ENCODE measurements at places on chromosomes 16 and 17.

DNA sequence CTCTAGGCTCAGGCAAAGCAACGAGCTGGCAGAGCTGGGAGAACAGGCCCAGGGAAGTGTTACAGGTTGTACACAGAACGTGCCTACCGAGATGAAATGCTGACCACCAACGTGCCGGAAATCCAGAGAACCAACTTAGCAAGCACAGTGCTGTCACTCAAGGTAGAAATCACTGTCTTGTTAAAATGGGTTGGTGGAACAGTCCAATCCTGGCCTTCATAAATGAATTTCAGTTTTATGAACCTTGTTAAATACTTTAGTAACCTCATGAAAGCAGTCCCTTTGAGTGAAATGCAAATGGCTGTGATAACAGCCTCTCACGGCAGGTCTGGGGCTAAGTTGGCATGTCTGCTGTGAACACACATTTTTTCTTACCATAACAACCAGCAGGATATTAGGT, 29.0 kb downstream of the ETV4 start:
- no peak for DNase-seq

- DNase-seq, result no peak
Observed at GRCh38 chr16:48158296-48158695, 2.5 kb upstream of the ABCC12 start.

- no peak for DNase-seq
Observed at GRCh38 chr17:38980490-38981217, 13.5 kb upstream of the FBXO47 start.

DNA sequence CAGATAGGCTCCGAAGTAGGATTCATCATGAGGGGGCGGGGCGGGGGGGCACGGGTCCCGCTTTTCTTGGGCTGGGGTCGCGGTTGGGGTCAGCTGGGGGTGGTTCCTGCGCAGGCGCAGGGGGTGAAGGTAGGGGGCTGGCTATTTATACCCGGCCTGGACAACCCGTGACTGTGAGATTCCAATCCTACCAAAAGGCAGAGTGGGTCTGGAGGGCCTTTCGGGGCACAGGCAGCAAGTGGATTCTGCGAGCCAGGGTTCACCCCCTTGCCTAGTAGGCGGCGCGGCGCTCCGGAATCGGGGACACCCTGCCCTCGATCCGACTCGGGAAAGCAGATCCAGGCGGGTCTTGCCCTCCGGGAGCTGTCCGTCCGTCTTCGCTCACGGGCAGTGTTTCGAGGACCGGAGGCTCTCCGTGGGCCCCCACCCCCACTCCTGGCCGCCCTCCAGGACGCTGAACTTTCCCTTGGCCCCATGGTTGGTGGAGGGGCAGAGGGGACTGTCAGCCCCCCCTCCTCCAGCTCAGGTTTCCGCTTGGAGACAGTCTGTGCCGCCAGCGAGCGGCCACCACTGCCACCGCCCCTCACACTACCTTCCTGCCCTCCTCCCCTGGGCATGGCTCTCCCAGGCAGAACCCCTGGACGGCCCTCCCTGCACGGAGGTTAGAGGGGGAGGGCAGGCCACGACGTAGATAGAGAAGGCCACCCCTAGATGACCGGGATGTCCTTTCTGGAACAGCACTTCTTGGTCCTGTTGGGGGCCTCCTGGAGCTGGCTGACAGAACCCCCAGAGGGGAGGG, 634 bp downstream of the SLC2A4 start:
- DNase-seq, result no peak

GRCh38 chr17:22268214-22268911, 576.0 kb downstream of the KCNJ18 start:
- DNase-seq, result no peak

DNA sequence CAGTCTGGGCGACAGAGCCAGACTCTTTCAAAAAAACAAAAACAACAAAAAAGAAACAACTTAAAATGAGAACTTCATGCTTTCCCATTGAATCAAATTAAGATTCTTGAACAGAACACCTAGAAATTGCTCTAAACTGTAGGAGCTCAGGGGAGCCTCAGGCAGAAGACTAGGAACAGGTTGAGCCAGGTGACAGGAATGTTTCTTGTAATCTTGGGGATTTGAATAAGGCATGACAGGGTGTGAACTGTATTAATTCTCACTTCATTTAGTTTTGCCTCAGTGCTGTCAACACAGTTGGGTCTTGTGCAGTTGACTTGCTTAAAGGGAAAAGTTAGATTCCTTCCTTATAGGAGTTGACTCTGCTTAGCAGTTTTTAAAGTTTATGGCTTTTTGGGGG, 27.8 kb downstream of the SOCS7 start:
- no peak for DNase-seq

- DNase-seq, result no peak
Observed at GRCh38 chr17:11241611-11242226, 706 bp downstream of the SHISA6 start.

DNA sequence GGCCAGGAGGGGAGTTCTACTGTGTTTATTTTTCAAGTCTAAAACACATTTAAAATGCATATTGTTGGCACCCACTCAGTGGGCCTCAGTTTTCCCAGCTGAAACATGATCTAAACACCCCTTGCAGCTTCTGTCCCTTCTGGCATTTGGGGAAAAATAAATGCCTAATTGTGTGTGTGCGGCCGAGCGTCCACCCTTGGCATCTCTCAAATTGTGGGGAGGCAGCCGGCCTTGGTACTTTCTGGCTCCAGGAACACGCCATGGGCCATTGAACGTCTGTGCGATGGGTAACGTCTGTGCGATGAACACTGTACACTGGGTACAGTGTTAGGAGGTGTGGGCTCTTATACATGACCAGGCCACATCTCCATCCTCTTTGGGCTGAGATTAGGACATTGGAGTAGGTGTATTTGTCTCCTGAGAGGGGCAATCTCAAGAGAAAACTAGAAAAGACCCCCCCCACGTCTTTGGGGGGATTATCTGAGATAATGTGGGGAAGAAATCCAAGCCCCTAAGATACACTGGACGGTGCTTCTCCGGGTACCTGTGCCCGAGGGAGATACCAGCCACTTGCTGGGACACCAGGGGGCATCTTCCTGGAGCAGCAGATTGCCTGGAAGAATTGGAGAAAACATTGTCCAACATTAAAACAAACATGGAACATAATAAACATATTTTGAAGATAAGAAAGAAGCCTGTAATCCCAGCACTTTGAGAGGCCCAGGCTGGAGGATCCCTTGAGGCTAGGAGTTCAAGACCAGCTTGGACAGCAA, 54.9 kb downstream of the RAB11FIP4 start:
- DNase-seq, result peak; percentile 24

- peak; percentile 60 for DNase-seq
Observed at GRCh38 chr17:37483311-37484039, 6.2 kb upstream of the DUSP14 start.

DNA sequence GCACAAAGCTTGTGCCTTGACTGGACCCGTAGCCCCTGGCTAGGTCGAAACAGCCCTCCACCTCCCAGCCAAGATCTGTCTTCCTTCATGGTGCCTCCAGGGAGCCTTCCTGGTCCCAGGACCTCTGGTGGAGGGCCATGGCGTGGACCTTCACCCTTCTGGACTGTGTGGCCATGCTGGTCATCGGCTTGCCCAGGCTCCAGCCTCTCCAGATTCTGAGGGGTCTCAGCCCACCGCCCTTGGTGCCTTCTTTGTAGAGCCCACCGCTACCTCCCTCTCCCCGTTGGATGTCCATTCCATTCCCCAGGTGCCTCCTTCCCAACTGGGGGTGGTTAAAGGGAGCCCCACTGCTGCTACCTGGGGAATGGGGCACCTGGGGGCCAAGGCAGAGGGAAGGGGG, 3.5 kb downstream of the CTRL start:
- DNase-seq, result no peak

DNA sequence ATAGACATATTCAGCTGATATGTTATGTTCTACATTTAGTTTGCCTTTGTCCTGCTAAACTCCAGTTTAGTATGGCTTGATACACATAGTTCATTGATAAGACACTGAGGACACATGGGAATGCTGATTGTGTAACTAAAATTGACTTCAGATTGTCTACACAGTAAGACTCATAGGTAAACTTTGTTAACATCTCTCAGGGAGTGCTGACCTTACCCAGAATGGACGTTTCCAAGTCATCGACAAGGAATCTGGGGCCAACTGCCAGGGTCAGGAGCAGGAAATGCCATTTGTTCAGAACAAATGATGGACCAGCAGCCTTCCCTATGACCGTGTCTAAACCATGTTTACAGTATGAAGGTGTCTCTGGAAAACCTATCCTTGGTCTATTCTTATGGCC, 58.7 kb downstream of the DYNLRB2 start:
- no peak for DNase-seq

DNA sequence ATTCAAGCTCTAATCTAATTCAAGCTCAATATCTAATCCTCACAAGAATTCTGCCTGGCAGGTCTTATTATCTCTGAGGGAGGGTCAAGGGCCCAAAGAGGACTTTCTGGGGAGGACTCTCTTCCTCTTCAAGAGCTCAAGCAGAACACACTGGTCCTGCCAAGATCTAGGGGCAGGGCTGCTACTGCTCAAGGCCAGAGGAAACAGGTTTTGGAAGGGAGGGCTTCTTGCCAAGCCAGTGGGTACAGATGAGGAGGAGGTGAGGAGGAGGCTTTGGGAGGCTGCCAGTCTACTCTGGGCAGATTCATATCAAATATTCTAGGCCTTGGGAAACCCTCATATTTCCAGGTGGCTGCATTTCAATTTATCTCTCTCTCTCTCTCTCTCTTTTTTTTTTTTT, 51.8 kb upstream of the IL34 start:
- DNase-seq, result no peak

- no peak for DNase-seq
Observed at GRCh38 chr16:71387045-71387871, 28.7 kb downstream of the CALB2 start.

DNA sequence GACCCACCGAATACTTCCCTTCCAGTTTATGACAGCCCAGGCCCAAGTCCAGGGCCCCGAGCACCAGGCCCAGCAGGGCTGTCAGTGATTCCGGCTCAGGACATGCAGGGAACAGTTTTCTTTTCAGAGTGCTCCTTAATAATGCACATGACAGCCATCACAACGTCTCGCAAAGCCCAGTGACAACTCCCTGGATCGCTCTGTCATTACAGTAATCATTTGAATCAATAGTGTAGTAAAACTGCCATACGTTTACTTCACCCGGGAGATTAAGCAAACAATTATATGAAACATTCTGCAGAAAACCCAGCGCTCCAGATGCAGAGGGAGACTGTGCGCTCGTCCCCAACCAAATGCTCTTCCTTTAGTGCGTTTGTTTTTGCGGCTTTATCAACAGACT, 162.6 kb upstream of the CDH13 start:
- DNase-seq, result no peak

GRCh38 chr17:11901931-11902330, 95.3 kb downstream of the ZNF18 start:
- DNase-seq, result no peak

DNA sequence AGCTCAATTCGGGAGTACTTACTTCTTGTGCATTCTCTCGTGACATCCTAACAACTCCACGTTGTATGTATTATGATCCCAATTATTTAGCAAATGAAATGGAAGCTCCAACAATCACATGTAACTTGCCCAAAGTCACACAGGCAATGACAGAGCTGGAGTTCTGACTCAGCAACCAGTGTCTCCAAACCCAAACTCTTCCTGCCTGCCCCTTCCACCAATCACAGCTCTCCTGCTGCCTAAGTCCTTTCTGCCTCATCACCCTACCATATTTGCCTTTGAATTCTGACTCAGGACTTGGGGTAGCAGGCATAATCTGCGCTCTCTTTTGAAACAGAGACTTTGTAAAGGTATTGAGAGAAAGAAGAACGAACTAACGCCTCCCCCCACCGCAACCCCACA, 245.2 kb upstream of the MAF start:
- no peak for DNase-seq

DNA sequence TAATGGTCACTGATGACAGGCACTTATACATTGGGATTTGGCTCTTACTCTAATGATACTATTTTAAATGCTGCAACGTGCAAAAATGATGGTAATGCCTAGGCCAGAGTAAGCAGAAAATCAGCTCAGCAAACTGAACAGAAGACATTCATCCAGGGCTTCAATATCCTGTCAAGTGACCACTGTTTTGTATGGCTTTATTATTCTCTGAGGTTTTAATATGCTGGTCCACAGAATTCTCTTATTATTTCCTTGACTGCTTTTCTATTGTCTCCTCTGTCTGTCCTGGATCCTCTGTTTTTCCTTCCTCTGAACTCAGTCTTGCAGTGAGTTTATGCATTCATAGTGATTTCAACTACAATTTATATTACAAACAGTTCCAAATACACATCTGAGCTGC, 90.8 kb upstream of the PMFBP1 start:
- DNase-seq, result no peak

- no peak for DNase-seq
Observed at GRCh38 chr17:64499805-64500486, 3.1 kb upstream of the POLG2 start.

GRCh38 chr17:56810891-56811775, 22.6 kb downstream of the C17orf67 start:
- no peak for DNase-seq

- DNase-seq, result no peak
Observed at GRCh38 chr17:56912105-56912999, 1.5 kb downstream of the TRIM25 start.

DNA sequence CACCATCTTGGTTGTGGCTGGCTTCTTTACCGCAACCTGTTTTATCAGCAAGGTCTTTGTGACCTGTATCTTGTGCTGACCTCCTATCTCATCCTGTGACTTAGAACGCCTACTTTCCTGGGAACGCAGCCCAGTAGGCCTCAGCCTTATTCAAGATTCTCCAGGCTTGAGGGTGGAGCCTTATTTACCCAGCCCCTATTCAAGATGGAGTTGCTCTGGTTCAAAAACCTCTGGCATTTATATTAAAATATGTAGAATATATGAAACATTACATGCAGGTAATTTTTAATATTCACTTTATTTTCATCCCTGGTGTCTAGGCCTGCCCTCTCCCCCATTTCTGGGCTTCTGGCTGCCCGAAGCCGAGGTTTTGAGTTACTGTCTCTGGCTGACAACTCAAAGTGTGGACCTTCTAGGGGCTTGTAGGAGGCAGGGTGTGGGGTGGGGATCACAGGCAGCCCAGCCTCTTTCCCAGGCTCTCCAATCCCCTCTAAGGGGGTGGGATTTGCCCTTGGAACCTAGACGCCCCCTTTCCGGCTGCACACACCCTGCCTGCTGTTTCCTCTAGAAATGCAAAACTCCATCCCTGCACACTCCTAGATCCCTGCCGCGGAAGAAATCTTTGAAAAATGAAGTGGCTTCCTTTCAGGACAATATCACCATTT, 152.0 kb downstream of the KCNJ12 start:
- DNase-seq, result no peak

DNA sequence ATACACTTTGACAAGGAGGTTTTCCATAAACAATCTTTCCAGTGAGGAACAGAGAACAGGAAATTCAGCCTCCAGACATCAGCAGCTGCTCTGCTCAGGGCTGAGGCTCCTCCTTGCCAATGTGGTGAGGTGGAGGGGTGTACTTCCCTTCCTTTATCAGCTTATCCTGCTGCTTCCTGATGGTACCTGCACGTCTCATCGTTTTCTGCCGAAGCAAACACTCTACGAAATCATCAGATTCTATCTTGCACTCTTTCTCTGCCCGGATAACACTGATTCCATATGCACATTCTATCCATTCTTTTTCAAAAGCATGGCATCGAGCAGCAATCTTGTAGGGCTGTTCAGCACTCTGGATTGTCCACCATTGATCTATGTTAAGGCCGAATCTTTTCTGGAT, 15.4 kb upstream of the SEZ6 start:
- DNase-seq, result no peak

GRCh38 chr16:87560428-87561199, 41.7 kb upstream of the JPH3 start:
- no peak for DNase-seq
